ENCODE measurements at places on chromosomes 11 and 22. TPM values are rescaled to one million over a fixed set of nuclear protein-coding genes. Genes with fewer than 3 reads are reported as not detected.

GRCh38 chr22:47158457-47158856 lies 396.0 kb downstream of the TBC1D22A start:
- no peak overlapping the region for H3K4me3 ChIP-seq
- H3K4me1 ChIP-seq = no peaks in the 10 kb centered on the region
- DNase-seq = no peak
- no peak overlapping the region for H3K27ac ChIP-seq

DNA sequence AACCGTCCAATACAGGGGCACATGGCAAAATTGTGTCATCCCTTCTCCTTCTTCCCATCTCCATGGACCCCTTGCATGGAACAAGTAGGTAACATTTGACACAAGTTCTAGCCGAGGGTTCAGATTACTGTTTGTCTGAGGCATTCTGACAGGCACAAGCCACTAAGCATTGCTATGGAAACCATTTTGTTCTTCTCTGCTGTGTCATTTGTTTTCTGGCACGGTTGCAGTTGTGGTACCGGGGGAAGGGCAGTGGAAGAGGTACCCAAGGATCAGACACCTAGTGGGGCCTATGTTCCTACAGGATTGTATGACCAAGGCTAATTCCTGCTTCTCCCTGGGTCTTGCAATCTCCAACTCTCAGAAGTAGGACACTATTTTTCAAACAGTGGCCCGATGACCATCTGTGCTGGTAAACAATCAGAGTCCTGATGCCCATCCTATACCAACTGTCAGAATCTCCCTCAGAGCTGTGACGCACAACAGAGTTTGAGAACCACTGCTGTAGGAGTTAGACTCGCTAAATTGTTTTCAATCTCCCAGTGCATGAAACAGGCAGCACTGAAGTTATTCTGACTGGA lies 69.3 kb downstream of the KCNC1 start:
- no peaks in the 10 kb centered on the region for H3K36me3 ChIP-seq
- H3K4me1 ChIP-seq = no peaks in the 10 kb centered on the region
- DNase-seq = no peak
- H3K4me3 ChIP-seq = no peak overlapping the region
- no peak overlapping the region for H3K27ac ChIP-seq

DNA sequence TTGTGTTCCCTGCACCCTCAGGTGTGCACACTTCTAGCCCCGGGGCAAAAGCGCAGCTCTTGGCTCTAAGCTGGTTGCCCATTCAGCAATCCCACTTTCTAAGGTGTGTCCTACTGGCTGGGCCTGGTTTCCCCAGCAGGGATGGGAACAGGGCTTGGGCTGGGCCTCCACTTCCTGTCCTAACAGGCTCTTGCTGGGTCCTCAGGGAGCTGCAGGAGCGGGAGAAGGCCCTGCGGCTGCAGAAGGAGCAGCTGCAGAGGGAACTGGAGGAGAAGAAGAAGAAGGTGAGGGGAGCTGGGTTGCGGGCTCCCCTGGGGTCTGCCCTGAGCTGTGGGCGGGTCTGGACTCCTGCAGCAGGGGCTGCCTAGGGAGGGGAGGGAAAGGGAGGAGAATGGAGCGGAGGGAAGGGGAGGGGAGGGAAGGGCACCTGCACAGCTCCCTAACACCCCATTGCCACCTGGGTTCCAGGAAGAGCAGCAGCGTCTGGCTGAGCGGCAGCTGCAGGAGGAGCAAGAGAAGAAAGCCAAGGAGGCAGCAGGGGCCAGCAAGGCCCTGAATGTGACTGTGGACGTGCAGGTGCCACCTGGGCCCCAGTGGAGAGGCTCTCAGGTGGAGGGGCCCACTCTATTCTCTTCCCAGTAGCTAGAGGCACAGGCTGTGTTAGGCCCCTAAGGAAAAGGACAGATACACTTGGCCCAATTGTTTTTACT lies 24.6 kb downstream of the INCENP start:
- DNase-seq = peak; percentile 77
- H3K27ac ChIP-seq = no peak overlapping the region
- no peaks in the 10 kb centered on the region for H3K27me3 ChIP-seq
- no peaks in the 10 kb centered on the region for H3K4me1 ChIP-seq

- no peaks in the 10 kb centered on the region for H3K36me3 ChIP-seq
- H3K27ac ChIP-seq = no peak overlapping the region
- H3K4me3 ChIP-seq = no peak overlapping the region
Observed at GRCh38 chr11:67382276-67383136, 9.1 kb upstream of the CLCF1 start.

DNA sequence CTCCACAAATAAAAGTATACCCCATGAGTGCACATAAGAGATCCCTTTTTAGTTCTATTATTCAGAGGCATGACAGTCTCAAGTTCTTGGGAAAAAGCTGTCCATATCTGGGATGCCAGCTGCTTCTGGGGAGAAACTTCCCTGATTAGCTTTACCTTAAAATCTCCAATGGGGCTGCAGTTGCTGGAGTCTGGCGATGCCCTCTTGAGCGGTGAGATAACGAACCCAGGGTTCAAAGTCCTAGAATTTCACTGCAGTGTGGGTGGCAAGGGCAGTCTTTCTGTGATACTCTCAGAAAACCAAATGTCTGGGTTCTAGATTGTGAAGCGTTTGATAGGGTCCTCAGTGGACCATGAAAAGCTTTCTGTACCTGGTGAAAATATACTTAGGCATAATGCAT lies 7.4 kb upstream of the PRR33 start:
- no peak overlapping the region for H3K4me3 ChIP-seq
- H3K36me3 ChIP-seq = no peaks in the 10 kb centered on the region
- DNase-seq = no peak

GRCh38 chr22:37669586-37669985 lies 5.8 kb upstream of the LGALS1 start:
- peaks cover 4% of the 10 kb centered on the region for H3K36me3 ChIP-seq
- no peak for DNase-seq
- H3K4me1 ChIP-seq = peaks cover 17% of the 10 kb centered on the region
- H3K27me3 ChIP-seq = no peaks in the 10 kb centered on the region
- no peak overlapping the region for H3K4me3 ChIP-seq
- no peak overlapping the region for H3K27ac ChIP-seq

DNA sequence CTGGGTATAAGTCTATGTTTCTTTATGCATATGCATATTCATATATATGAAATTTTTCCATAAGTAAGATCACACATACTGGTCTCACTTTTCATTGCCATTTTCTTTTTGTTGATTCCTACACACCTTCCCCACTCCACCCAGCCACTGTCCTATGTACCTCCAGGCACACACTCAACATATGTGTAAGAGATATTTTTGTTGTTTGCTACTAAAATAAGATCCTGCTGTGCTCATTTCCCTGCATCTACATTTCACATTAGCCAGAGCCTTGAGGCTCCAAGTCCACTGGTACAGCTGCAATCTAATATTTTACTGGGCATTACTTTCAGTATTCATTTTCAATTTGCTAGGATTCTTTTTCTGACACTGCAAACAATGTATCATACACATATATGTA lies 8.1 kb upstream of the KRTAP5-10 start:
- DNase-seq = no peak
- H3K4me1 ChIP-seq = no peaks in the 10 kb centered on the region
- peaks cover 2% of the 10 kb centered on the region for H3K36me3 ChIP-seq
- no peak overlapping the region for H3K4me3 ChIP-seq
- no peak overlapping the region for H3K27ac ChIP-seq
- H3K27me3 ChIP-seq = peaks cover 13% of the 10 kb centered on the region

DNA sequence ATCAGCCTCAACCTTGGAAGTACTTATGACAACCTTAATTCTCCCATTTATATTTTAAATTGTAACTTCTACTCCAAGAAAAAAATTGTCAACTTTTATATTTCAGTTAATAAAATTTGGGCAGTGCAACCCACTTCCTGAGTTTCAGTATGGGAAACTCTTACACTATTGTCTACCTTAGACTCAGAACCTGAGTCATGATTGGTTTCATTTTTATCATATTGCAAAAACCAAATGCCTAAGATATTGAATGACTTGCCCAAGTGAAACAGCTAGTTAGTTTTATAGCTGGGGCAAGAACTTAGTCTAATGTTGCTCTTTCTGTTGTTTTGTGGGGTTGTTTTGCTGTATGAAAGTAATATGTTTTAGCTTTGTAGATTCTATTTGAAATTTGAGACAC lies 334.0 kb upstream of the ARHGAP42 start:
- no peak overlapping the region for H3K4me3 ChIP-seq
- no peak overlapping the region for H3K27ac ChIP-seq
- DNase-seq = no peak
- no peaks in the 10 kb centered on the region for H3K4me1 ChIP-seq
- peaks cover 12% of the 10 kb centered on the region for H3K27me3 ChIP-seq
- H3K36me3 ChIP-seq = no peaks in the 10 kb centered on the region

DNA sequence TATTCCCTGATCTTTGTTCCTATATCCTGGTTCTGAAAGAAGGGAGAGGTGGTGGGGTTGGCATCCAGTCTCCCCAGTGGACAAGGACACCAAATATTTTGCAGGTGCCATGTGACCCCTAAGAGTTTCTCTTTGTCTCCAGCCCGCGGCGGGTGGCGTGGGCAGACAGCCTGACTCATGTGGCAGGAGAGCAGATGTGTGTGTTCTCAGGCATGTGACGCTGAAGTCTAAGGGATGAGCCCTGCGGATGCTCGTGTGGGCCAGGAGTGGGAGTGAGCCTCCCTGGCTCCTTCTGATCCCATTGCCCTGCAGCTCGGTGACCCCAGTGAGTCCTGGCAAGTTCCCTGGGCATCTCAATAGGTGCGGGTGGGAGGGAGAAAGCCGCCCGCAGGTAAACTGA lies 94.8 kb upstream of the TBCEL start:
- H3K36me3 ChIP-seq = no peaks in the 10 kb centered on the region
- H3K27me3 ChIP-seq = no peaks in the 10 kb centered on the region
- DNase-seq = no peak
- no peak overlapping the region for H3K27ac ChIP-seq

DNA sequence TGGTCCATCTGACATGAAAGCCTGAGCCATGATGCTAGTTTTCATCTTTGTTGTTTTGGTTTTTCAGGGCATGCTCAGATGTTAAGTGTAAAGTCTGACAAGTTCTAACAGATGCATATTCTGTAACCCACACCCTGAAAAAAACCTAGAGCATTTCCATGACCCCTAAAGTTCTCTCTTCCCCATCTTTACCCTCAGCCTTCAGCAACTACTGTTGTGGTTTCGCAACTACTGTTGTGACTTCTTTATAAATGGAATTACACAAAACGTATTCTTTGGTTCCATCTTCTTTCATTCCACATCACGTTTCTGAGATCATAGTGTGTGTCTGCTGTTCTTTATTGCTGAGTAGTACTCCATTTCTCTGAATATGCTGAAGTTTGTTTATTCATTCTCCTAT lies 65.1 kb upstream of the LDLRAD3 start:
- peaks cover 51% of the 10 kb centered on the region for H3K27me3 ChIP-seq
- H3K36me3 ChIP-seq = no peaks in the 10 kb centered on the region
- no peak overlapping the region for H3K27ac ChIP-seq
- no peak for DNase-seq

DNA sequence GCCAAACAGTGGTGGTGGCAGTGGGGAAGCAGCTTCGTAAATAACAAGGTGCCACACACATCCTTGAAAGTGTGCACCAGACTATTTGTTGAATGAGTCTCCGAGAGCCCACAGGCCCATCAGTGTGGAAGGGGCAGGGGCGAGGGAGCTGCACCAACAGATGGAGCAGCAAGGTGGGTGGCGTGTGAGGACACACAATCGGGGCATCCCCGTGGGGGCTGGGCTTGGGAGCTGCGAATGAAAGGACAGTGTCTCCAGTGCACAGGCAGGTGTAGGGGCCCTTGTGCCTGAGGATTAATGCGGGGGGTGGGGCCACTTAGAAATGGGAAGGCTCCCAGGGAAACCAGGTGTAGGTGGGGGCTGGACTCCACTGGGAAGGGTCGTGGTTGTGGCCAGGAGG lies 2.8 kb downstream of the NRXN2 start:
- DNase-seq = no peak
- peaks cover 70% of the 10 kb centered on the region for H3K27me3 ChIP-seq
- H3K4me1 ChIP-seq = peaks cover 2% of the 10 kb centered on the region
- H3K27ac ChIP-seq = no peak overlapping the region

GRCh38 chr11:134341805-134342571 lies 10.2 kb downstream of the GLB1L2 start:
- H3K4me1 ChIP-seq = no peaks in the 10 kb centered on the region
- peak; percentile 82 for DNase-seq
- H3K36me3 ChIP-seq = no peaks in the 10 kb centered on the region
- H3K4me3 ChIP-seq = no peak overlapping the region
- H3K27me3 ChIP-seq = peaks cover 11% of the 10 kb centered on the region
- H3K27ac ChIP-seq = no peak overlapping the region

GRCh38 chr11:48019595-48019994 lies 39.2 kb downstream of the PTPRJ start:
- H3K4me1 ChIP-seq = peaks cover 31% of the 10 kb centered on the region
- no peak overlapping the region for H3K27ac ChIP-seq
- no peaks in the 10 kb centered on the region for H3K36me3 ChIP-seq
- H3K4me3 ChIP-seq = no peak overlapping the region

GRCh38 chr11:65474864-65475263 lies 24.0 kb upstream of the MALAT1 start:
- H3K4me3 ChIP-seq = no peak overlapping the region
- no peak for DNase-seq
- H3K27ac ChIP-seq = peak overlapping the region; percentile 38
- H3K27me3 ChIP-seq = no peaks in the 10 kb centered on the region

DNA sequence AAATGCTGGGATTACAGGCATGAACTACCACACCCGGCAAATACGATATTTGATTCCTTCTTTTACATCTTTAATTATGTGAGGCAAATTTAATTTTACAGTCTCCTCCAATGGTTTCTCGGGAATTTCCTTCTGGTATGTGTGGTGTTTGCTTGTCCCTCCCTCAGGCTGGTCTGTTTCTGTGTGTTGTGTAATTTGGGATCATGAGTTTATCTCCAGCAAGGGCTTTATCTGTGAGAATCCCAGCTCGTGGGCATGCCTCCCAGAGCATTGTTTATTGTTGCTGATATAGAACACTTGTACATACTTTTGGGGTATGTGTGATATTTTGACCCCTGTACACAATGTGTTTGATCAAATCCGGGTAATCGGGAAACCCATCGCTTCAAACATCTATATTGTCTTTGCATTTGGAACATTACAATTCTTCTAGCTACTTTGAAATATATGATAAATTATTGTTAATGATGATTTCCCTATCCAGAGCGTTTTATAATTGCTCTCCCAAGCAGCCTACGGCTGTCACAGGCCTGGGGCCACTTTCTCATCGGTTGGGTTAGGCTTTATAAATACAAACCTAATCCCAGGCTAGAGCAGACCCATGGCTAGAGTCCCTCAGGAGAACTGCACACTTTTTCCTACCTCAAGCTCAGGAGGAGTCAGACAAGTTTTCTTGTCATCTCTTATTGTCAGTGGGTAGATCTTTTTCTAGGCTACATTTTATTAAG lies 15.0 kb upstream of the PRR5 start:
- no peak overlapping the region for H3K27ac ChIP-seq
- H3K27me3 ChIP-seq = peaks cover 2% of the 10 kb centered on the region
- H3K4me1 ChIP-seq = peaks cover 14% of the 10 kb centered on the region
- DNase-seq = no peak

The GGTLC2 gene
- total RNA-seq = not detected

The PRRG4 gene
- total RNA-seq = not detected

The CSF2RB gene
- total RNA-seq = not detected

The OR52E8 gene
- not detected for total RNA-seq

The PGA3 gene
- not detected for total RNA-seq
